ENCODE measurements at places on chromosomes 7 and 10. TPM values are rescaled to one million over a fixed set of nuclear protein-coding genes. Genes with fewer than 3 reads are reported as not detected.

The MAD1L1 gene
- total RNA-seq, result 35.6 TPM

The ACSL5 gene
- total RNA-seq, result 2.6 TPM

The ENKUR gene
- not detected for total RNA-seq

The TAS2R41 gene
- total RNA-seq, result not detected

The SLC29A4 gene
- 0.59 TPM for total RNA-seq

The KLF14 gene
- total RNA-seq, result 0.37 TPM

The UNC5B gene
- 13.9 TPM for total RNA-seq

The SPRN gene
- 0.37 TPM for total RNA-seq

The PIK3AP1 gene
- not detected for total RNA-seq

The NUTM2E gene
- not detected for total RNA-seq

The CCSER2 gene
- 19.1 TPM for total RNA-seq

The IFIT1B gene
- total RNA-seq, result not detected

The SPDYE6 gene
- total RNA-seq, result not detected

The CYP26A1 gene
- total RNA-seq, result not detected

The TUBB8 gene
- not detected for total RNA-seq

The EPHA1 gene
- not detected for total RNA-seq

The HTR7 gene
- total RNA-seq, result 0.37 TPM

The TLX1 gene
- total RNA-seq, result not detected

The MYPN gene
- total RNA-seq, result under 0.01 TPM

The TMEM140 gene
- 3.9 TPM for total RNA-seq

The CACUL1 gene
- 29.0 TPM for total RNA-seq

The FAM171A1 gene
- 22.3 TPM for total RNA-seq

The MTPN gene
- total RNA-seq, result 124 TPM

The GIMAP1 gene
- total RNA-seq, result not detected

The PODXL gene
- 14.7 TPM for total RNA-seq

The PLCE1 gene
- total RNA-seq, result 0.59 TPM

The EFCAB10 gene
- total RNA-seq, result not detected

The R3HCC1L gene
- 11.7 TPM for total RNA-seq

The KCNIP2 gene
- total RNA-seq, result 1.2 TPM

The HIPK2 gene
- 30.7 TPM for total RNA-seq

The HSPB1 gene
- 51.2 TPM for total RNA-seq

The NUTM2A gene
- 0.20 TPM for total RNA-seq

The DOCK4 gene
- total RNA-seq, result 8.1 TPM

The NRCAM gene
- total RNA-seq, result 0.78 TPM

The SPOCK2 gene
- total RNA-seq, result under 0.01 TPM
